ENCODE measurements at places on chromosomes 13 and 19.
A peak's percentile ranks its signal among the peaks of the same experiment; 100 is the strongest.

DNA sequence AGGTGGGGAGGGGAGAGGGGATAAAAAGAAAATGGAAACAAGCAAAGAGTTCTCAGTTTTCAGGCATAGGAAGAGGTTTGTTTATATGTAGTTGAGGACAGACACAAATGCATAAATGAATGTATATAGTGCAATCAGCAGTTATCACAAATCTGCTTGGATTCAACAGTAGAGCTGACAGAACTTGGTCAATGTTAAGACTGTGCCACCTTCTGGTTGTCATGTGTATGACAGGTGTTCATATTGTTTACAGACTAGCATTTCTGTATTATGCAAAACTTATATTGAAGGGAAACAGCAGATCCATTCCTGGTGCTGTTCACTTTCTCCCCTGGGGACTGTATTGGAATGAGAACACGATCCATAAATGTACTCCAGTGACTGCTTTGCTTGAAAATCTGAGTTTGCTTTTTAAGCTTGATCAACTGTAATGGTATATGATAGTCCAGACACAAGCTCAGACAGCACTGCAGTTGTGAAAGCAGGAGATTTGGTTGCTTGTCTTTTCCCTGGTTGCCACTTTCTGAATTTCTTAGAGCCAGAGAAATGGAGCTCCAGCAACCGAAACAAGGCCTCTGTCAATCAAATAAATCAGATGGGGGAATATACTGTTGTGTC lies 319.5 kb upstream of the OBI1 start:
- DNase-seq: no peak

DNA sequence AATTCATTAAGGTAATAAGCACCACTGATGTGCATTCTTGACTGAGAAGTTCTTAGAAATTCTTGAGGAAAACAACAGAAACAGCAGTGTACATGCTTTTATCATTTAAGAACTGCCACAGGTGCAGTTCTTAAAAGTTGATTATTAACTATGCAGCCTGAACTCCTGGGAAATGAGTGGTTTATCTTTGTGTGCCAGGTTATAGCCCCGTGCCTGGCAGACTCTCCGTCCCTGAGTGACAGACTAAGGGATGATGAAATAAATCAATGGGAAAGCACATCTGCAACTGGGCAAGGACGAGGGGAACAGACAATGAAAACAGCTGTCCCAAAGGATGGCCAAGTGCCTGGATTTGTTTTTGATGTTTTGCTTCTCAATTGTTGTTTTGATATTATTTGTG lies 84.4 kb upstream of the SPATA13 start:
- no peak for DNase-seq

DNA sequence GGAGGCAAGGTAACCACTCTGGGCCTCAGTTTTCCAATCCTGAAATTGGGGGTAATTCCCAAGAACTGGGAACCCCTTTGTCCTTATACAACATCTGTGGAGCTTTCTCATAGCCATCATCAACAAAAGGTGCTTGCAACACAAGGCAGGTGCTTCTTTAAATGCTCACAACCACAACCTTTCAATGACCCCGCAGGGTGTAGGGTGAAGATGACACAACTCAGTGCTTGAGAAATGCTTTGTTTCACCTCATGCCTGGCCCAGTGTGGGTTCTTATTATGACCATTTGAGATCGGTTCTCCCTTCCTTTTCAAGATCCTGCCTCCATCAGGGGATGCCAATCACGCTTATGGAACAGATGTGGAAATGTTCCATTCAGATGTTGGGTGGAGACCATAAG lies 8.4 kb downstream of the WIZ start:
- DNase-seq: no peak

- DNase-seq: no peak
Measured at GRCh38 chr19:51066393-51067186, 1.7 kb upstream of the KLK13 start.

DNA sequence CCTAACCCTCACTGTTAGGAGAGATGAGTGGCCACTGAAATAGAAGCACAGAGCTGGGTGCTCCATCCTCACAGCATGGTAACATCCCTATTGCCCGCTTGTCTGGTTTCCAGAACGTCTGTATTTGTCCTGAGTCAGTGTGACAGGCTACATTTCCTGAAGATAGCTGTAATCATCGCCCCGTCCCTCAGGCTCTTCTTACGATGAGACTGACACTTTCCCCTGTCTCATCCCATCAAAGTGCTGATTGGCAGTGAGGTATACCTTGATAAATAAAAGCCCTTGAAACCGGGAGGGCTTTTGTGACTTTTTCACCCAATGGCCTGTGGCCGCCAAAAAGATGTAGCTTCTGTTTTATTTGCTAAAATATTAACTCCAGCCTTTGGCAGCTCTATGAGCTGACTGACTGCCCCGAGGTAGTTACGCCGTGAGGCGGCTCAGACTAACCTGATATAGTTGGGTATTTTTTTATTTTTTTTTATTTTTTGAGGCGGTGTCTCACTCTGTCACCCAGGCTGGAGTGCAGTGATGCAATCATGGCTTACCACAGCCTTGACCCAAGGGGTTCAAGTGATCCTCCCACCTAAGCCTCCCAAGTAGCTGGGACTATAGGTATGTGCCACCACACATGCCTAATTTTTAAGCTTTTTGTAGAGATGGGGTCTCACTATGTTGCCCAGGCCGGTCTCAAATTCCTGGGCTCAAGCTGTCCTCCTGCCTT lies 5.7 kb upstream of the LRRC4B start:
- no peak for DNase-seq

- DNase-seq: no peak
Measured at GRCh38 chr19:34128558-34129250, 43.6 kb upstream of the LSM14A start.

DNA sequence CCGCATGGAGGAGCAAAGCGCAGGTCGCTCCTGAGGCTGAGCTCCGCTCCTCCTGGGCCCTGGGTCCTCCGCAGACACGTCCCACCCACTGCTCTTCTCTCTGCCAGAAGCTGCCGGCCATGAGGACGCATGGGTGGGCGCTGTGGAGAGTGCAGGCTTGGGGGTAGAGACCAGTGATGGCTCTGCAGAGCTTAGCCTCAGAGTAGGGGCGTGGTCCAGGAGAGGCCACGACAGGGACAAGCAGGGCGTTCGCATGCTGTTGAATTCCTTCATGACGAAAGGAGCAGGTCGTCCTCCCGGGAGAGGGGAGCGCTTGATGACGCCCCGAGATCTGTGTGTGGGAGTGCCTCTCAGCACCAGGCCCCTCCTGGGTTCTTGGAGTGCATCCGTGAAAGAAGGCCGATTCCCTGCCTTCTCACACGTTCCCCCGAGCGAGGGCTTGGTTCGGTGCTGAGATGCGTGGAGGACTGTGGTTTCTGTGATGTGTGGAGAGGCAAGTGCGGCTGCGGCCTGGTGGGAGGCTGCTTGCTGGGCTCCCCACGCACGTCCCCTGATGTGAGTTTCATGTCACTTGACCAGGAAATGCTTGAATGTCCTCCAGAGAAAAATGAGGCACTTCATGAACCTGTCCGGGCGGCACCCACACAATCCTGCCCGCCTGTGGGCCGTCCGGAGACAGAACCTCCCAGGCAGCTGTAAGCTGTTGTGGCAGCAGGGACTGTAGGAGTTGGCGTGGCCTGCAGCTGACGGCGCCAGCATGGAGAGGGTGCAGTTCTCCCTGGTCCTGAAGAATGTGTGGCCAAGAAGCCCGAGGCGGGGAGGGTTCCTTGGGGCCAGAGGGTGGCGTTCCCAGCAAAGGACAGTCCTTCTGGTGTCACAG lies 4.5 kb downstream of the SF3A2 start:
- DNase-seq: no peak

DNA sequence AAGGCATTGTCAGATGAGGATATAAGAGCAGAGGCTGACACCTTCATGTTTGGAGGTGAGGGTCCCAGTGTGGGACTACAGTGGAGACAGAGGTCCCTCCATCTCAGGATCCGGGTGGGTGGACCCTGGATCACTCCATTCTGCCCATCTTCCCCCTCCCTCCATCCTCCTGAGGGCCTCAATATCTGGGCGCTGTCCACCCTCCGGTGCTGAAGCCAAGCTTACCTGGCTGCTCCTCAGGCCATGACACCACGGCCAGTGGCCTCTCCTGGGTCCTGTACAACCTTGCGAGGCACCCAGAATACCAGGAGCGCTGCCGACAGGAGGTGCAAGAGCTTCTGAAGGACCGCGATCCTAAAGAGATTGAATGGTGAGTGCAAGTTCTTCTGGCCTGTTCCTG lies 11.9 kb downstream of the CYP4F12 start:
- no peak for DNase-seq

DNA sequence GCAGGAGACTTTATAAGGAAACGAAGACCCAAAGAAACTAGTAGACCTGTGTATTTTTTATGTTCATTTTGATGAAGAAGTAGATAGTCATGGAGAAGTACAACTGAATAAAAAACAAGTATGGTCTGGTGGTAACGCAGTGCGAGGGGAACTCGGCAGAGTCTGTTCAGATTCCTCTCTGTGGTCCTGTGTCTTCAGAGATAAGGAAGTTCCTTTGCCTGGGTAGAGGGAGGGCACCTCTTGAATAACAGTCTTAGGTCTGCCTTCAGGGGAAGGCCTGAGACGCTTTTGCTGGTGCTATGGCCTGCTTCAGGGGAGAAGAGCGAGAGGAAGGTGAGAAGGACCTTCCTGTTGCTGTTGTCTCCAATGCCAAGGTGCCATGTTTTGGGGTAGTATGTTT lies 25.9 kb upstream of the SLC46A3 start:
- no peak for DNase-seq

- DNase-seq: no peak
Measured at GRCh38 chr13:28100150-28101121, at the start of gene FLT3. Gene FLT3, minus strand, starts transcription at chr13:28100576. Its CDS starts 66 bp downstream, at chr13:28100510.

DNA sequence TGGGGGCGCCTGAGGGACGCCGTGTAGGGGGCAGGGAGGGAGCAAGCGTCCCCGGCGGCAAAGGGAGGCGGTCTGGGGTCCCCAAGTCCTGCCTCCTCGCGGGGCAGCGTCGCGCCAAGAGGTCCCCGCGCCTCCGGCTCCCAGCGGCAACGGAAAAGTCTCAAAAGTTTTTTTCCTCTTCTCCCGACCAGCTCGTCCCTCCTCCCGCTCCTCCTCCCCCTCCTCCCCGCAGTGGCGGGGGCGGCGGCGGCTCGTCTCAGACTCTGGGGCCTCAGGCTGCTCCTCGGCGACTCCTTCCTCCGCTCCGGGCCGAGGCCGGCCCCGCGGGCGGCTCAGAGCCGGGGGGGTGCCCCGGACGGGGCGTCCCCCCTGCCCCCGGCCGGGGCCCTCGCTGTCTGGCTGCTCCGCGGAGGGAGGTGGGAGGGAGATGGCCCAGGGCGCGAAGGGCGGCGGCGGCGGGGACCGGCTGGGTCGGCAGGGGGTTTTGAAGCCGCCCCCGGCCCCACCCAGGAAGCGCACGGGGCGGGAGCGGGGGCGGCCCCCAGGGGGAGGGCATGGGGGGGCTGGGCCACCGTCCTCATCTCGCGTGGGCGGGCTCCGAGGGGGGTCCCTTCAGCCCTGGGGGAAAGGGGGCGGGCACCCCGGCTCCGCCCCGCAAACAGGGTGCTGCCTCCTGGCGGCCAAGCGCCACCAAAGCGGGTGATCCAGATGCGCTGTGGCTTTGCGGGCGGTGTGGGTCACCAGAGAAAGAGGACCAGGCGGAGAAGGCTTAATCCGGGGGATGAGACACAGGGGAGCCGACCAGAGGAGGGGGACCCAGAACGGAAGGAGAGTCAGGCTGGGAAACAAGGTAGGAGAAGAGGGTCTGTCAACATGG lies at the start of gene TGFB1:
TGFB1 (minus strand) TSS at position 457 of the 877 bp plus-strand sequence. CDS start 878 bp downstream, outside the sequence.
- DNase-seq: peak; percentile 93

Measured in activated effector memory CD4-positive, alpha-beta T cell treated with Interleukin-2 at 50 U/mL for 16 hours (primary cell).